ENCODE measurements at places on chromosomes 12 and 14.

- no peak for DNase-seq
Observed at GRCh38 chr12:2492236-2492635, 302.5 kb upstream of the FKBP4 start.

DNA sequence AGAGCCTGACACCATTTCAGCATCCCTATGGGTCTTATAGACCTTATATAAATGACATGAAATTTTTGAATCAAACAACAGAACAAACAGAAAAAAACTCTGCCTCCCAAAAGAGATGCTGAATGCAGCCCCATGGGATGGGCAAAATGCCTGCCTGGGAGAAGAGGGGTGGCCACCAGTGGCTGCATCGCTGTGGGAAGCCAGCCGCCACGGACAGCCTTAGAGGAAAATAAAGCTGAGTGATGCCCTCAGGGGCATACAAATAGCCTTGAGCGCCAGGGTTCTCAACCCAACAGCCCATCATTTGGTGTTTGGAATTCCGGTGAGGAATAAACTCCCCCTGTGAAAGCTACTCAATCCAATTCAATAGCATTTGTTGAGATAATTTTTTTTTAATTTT lies 22.9 kb downstream of the SYNE3 start:
- no peak for DNase-seq

DNA sequence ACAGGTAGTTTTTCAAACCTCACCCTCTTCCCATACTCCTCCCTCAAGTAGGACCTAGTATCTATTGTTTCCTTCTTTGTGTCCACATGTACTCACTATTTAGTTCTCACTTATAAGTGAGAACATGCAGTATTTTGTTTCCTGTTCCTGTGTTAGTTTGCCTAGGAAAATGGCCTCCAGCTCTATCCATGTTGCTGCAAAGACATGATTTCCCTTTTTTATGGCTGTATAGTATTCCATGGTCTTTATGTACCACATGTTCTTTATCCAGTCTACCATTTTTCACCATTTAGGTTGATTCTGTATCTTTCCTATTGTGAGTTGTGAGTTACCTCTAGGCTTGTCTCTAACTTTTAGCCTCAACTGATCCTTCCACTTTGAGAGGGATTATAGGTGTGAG lies 310.7 kb downstream of the PRKD1 start:
- no peak for DNase-seq

GRCh38 chr12:130139567-130140421 lies 22.5 kb upstream of the FZD10 start:
- DNase-seq, result no peak

GRCh38 chr14:34548472-34548981 lies 9.0 kb upstream of the EAPP start:
- no peak for DNase-seq

- no peak for DNase-seq
Observed at GRCh38 chr14:105269405-105269804, 21.1 kb downstream of the BTBD6 start.

DNA sequence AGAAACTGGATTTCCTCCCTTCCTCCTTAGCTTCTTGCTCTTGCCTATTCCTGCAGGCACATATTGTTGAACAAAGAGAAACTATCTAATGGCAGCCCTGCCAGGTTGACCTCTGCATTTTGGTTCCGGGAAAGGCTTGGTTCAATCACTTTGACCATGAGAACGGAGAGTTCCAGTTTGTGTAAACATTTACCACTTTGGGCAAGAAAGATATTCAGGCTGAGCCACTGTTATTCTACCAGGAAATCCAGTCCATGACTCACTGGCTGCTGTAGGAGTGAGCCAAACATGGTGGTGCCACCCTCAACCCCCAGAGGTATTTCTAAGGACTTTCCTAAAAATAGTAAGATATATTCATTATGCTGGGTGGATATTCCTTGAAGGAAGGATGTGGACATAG lies 242.2 kb upstream of the OR4E1 start:
- no peak for DNase-seq

DNA sequence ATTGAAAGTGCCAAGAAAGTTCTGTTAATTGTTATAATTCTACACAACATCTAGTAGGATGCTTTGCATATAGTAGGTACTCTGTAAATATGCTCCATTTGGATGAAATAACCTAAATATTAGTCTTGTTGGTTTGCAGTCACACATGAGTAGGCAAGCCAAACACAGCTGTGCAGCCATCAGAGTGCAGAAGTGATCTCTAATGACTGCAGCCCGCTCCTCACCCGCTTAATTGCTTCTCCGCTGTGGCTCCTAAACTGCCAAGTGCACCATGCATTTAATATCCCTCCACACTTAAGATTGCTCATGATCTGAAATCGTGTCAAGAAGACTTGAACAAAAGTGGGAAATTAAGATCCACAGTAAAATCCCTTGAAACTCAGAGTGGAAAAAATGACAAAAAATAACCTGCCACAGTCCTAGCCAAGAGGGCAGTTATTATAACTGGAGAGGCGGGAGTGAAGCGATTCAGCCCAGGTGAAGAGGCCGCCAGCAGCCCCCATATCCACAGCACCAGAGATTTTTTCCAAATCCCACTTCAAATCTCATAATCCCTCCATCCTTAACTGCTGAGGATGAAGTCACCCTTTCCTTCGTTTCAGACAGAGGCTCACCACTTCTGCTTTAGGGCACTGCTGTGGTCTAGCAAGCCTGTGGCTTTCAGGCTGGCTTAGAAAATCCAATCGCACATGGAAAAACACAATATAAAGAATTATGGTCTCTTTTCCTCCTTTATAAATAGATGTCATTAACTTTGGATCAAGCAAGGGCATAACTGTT lies 69.5 kb downstream of the TMEM30B start:
- no peak for DNase-seq

- DNase-seq, result no peak
Observed at GRCh38 chr12:12433203-12433731, 76.4 kb downstream of the BORCS5 start.

GRCh38 chr12:590206-590750 lies 73.0 kb downstream of the NINJ2 start:
- DNase-seq, result no peak

DNA sequence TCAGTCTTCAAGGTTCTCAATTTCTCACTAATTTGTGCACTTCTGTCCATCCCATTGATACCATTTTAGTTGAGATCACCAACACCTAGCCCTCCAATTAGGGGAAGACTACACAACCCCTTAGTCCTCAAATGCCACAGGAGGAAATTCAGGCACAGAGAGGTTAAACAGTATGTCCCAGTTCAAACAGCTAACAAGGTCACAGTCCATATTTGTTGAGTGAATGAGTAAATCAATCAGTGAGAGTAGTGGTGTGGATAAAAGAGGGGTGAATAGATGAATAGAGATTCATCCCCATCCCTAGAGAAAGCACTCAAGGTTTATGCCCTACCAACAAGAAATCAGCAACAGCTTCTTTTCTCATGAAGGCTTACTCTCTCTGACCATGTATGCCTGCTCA lies 94.2 kb upstream of the RIC8B start:
- no peak for DNase-seq

- no peak for DNase-seq
Observed at GRCh38 chr14:58055497-58056010, 96.5 kb downstream of the ARMH4 start.

GRCh38 chr12:105561546-105562198 lies 231.2 kb downstream of the C12orf75 start:
- DNase-seq, result no peak

DNA sequence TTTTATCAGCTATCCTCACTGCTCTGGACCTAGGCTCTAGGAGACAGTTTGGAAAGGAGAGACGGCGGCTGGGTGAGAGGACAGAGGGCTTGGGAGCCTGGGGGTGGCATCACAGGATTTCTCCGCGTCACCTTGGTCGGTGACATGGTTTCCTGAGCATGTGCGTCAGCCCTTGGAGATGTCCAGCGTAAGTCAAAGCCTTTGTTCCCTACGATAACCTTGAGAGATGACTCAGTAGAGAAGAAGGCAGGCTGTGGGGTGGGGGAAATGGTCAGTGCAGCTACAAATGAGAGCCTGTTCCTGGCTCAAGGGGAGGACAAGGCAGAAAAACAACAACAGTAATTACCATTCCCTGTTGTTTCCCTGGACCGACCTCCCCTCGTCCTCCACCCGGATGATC lies 90.2 kb upstream of the TBX3 start:
- DNase-seq, result peak; percentile 23

DNA sequence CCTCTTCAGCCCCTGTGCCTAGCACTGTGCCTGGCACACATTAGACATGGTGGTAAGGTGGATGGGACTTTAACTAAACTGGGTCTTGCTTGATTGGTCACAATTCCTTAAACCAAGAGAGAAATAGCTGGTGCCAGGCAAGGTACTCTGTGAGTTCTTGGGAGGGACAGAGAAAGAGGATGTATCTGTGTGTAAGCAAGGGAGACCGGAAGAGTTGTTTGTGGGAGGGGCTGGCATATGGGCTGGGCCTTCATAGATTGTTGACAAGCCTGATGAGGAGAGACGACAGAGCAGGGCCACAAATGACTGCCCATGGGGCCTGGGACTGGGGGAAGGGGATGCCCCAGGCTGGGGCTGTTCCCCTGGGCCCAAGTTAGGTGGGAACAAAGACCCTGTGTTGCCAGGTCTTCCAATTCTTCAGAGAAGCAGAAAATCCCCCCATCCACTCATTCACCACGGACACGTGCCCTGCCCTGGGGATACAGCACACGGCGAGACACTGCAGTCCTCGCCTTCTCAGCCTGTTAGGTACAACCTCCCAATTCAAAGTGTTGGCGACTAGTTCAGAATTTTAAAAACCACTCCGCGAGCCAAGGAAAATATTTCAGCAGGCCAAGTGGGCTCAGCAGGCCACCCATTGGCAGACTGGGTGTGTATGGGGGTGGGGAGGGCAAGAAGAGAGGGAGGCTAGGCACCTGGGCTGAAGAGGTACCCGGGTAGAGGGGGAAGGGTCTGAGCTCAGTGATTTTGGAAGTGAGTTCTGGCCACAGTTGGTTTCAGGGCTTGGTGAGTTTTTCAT lies 11.4 kb upstream of the CYP46A1 start:
- DNase-seq, result no peak

DNA sequence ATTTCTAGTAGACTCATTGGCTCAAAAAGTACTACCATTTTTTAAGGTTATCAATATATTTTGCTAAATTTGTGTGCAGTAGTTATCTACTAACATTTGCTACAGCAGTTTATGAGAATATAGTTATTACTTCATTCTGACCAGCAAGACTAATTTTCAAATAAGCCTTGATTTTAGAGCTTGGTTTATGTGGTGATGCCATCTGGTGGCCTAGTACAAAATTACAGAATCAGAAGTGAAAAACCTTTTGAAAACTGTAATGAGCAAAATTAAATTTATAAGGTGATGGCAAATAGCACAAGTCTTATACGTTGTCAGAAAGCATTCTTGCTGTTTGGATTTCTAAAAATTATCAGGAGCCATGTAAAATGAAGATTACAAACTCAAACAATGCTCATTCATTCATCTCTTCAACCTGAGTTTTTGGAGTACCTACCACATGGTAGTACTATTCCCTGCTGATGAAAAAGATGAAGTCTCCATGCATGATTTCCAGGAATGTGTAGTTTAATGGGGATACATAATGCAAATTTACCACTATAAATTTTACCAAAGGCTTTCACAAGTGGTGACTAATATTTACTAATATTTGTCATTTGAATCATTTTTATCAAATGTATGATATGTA lies 51.0 kb downstream of the MAGOHB start:
- peak; percentile 36 for DNase-seq

GRCh38 chr12:121838126-121838525 lies 20.5 kb downstream of the HPD start:
- DNase-seq, result no peak

GRCh38 chr14:102517392-102518062 lies 8.0 kb upstream of the ANKRD9 start:
- DNase-seq, result no peak

- DNase-seq, result no peak
Observed at GRCh38 chr14:30882431-30882830, 8.1 kb downstream of the COCH start.

DNA sequence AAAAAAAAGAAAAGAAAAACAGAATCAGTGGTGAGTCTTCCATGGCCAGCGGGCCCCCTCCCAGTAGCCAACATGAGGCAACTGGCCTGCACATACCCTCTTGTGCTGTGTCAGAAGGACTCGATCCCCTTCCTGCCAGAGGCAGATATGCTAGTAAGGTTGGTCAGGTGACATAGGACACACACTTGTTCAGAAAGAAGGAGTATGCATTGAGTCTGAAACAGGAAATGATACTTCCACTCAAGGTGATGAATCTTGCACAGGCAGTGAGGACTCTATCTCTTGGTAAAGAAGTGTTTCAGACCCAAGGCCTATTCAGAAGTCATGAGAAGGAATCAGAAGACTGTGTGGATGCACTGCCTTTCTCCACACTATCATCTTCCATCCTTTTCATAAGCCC lies 269.7 kb upstream of the FAR2 start:
- DNase-seq, result no peak

DNA sequence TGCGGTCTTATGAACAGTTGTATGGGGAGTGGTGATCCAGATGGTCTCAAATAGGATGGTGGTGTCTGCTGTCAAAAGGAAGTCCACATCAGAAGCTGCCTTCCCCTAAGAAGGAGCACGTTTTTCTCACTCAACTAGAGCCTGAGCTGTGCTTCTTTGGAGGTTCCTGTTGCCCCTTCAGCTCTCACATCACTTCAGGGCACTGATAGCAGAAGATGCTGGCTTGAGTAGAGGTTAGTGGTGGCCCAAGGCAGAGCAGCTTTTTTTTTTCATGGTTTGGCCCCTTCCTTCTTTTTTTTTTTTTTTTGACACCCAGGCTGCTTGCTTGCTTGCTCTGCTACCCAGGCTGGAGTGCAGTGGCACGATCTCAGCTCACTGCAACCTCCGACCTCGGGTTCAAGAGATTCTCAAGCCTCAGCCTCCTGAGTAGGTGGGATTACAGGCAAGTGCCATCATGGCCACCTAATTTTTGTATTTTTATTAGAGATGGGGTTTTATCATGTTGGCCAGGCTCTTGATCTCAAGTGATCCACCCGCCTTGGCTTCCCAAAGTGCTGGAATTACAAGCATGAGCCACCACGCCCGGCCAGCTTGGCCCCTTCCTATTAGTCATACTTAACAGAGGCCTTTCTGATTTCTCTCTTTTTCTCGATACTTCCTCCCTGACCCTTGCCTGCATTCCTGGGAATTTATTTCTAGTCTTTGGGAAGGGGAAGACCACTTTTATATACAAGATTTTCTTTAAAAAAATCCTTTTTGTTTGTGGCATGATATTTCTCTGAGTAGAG lies 31.6 kb downstream of the KLRD1 start:
- no peak for DNase-seq

DNA sequence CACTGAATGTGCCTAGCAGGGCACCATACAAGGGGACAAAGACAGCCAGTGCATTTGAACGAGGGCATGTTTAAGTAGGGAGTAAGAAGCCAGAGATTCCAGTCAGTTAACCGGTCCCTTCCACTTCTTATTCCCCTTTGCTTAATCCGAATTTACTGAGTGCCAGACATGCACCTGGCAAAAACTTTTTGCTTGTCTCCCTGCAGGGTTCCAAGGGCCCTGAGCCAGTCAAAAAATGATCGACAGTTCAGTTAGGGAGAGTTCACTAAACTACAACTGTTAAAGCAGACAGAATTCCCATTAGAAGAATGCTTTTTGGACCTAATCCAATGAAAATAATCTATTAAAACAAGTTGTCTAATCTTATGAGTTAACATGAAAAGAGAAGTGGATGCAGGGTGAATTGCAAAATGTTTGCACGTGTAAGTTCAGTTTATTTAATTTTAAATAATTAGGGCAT lies 193.8 kb downstream of the TMTC2 start:
- no peak for DNase-seq

GRCh38 chr14:98956181-98956580 lies 315.8 kb downstream of the BCL11B start:
- DNase-seq, result no peak

- DNase-seq, result no peak
Observed at GRCh38 chr12:132472386-132472785, 17.6 kb upstream of the FBRSL1 start.
